ENCODE measurements at places on chromosomes 3 and 15. TPM values are rescaled to one million over a fixed set of nuclear protein-coding genes. Genes with fewer than 3 reads are reported as not detected.
A peak's percentile ranks its signal among the peaks of the same experiment; 100 is the strongest.

GRCh38 chr15:62887113-62887570, 155.4 kb upstream of the TPM1 start:
- DNase-seq, result no peak

GRCh38 chr3:112814266-112814665, 32.4 kb downstream of the CD200R1L start:
- DNase-seq, result no peak

GRCh38 chr15:70098461-70099166, 897 bp upstream of the TLE3 start:
- DNase-seq, result peak; percentile 70

DNA sequence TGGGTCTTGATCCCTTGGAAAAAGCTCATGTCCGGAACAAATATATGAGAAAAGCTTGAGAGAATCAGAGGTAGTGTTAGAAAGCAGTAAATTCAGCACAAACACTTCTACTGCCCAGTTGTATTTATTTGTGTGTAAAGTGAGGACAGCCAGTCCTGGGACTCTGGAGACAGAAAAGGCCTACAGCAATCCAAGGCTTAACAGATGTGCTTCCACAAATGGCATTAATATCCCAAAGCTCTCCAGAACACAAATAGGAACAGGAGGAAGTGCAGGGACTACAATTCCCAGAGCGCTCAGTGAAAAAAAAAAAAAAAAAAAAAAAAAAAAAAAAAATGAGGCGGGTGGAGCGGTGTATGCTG, 390 bp upstream of the AP2M1 start:
- no peak for DNase-seq

DNA sequence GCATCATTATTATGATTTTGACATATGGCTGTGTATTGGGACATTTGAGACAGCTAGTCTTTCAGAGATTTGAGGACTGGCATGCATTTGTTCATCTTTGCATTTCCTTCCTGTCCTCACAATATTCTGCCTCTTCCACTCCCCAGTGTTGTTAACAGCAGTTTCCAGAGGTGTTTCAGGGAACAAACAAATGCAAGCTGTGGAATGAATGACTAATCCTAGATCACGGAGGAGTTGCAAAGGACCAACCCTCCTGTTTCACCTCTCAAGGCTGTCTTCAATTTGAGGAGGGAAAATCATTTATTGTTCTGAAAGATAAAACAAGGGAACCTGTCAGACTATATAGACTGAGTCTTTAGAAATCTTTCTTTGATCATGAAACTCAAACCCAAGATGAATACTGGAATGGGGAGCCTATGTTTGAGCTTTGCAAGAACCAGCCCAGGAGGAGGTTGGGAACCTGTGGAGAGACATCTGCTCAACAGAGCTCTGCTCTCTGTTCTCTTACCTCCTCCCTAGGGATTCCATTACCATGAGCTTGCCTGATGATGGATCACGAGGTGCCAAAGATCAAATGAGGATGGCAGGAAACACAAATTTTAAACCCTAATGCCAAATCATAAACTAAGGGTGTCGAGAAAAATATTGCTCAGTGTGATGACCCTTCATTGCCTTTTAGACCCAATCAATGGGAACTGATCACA, 68.5 kb downstream of the SLC7A14 start:
- no peak for DNase-seq

DNA sequence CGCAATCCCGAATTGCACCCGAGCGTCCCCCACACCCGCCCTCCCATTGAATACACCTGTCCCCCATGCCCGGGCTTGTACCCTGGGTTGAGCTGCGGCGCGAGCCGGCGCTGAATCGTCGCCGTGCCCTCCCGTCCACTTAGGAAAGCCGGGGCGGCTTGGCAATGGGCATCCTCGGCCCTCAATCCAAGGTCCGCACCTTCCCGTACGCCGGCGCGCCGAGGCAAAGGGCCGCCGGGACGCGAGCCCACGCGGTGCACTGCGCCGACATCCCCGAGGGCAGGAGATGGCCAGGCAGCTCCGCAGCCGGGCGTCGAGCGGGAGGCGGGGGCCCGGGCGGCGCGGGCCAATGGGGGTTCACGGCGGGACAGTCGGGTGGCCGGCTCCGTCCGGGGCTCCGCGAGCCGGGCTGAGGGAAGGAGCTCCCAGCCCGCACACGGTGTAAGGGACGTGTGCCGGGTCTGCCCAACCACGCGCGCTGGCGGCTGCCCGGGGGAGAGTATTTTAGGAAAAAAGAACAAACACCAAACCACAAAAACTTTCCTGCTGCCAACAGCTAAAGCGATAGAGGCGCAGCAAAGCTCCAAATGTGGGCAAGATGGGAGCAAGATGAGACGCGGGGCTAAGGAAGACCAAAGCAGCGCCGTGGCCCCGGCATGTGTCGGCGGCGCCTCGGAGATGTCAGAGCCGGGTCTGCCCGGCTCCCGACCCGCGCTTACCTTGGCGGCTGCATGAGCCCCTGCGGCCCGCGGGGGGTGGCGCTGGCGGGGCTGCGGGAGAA, 621 bp downstream of the RGMA start:
- no peak for DNase-seq

GRCh38 chr15:86591994-86592735, 512.5 kb downstream of the AGBL1 start:
- peak; percentile 38 for DNase-seq

DNA sequence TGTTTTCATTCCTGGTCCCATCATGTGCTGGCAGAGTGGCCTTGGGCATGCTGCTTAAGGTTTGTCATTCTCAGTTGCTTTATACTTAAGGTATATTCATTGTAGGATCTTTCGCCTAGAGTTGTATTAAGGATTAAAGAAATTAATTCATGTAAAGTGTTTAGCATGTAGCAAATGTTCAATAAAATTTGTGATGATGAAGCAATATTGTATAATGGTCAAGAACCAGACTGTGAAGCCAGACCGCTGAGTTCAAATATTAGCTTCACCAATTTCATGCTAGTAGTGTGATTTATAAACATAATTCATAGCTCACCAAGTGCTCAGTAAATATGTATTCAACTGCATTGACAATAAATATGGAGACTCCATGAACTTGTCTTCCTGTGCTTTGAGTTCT, 178.5 kb downstream of the BBX start:
- DNase-seq, result no peak

The GOLGA6B gene
- total RNA-seq, result not detected

The NGRN gene
- total RNA-seq, result 73.4 TPM

The GOLGA8S gene
- total RNA-seq, result 0.53 TPM

The ROBO2 gene
- 11.8 TPM for total RNA-seq

The CAPN3 gene
- 47.2 TPM for total RNA-seq
